Astrocyte (in vitro differentiated cells and primary cell): ENCODE measurements at places on chromosomes 5 and 9. TPM values are rescaled to one million over a fixed set of nuclear protein-coding genes. Genes with fewer than 3 reads are reported as not detected.
A peak's percentile ranks its signal among the peaks of the same experiment; 100 is the strongest.

GRCh38 chr5:64599226-64599625 is 91.1 kb upstream of the SHISAL2B start:
- no peak overlapping the region for H3K4me3 ChIP-seq
- no peaks in the 10 kb centered on the region for H3K4me1 ChIP-seq
- no peak for DNase-seq
- H3K27me3 ChIP-seq, result peaks cover 10% of the 10 kb centered on the region

DNA sequence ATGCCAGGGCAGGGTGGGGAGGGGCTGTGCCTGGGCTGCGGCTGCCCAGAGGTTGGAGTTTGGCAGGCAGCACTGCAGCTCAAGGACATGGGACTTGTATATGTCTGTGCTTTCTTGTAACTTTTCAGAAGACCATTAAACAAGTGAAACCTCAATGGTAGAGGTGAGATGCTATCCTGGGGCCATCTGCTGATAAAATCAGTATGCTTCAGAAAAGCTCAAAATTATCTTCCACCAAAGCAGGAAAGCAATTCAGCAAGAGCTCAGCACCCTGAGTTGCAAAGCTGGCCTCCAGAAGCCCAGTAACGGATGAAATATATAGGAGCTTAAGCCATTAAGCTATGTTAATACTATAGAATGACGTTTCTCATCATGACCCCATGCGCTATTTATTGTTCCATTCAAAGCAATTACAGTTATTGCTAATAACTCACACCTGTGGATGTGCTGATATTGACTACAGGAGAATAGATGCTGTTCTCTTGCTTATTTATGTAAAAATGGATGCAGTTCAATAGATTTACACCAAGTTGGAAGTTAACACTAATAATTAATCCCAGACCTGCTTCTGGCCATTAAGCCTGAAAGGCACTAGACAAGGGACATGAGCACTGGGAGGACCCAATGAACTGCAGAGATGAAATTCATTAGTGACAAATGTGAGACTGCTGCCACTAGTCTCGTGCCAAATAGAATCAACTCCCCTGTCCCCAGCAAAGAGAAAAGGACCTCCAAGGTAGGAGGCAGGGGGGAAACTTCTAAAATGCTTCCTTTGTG is 316.3 kb upstream of the PANK3 start:
- DNase-seq, result no peak
- H3K27me3 ChIP-seq, result peaks cover 5% of the 10 kb centered on the region
- no peak overlapping the region for H3K27ac ChIP-seq
- H3K4me3 ChIP-seq, result no peak overlapping the region

- H3K4me1 ChIP-seq, result peaks cover 6% of the 10 kb centered on the region
- H3K36me3 ChIP-seq, result peaks cover 21% of the 10 kb centered on the region
- no peak overlapping the region for H3K4me3 ChIP-seq
Measured at GRCh38 chr5:16773991-16774390, 157.2 kb upstream of the RETREG1 start.

- H3K27ac ChIP-seq, result peak overlapping the region; percentile 22
- no peaks in the 10 kb centered on the region for H3K36me3 ChIP-seq
- DNase-seq, result peak; percentile 54
Measured at GRCh38 chr9:76162086-76162730, 232.0 kb downstream of the RFK start.

Gene HNRNPA0
- total RNA-seq, result 29.5 and 30.2 TPM in 2 replicates

GRCh38 chr9:109040571-109040970 is 27.3 kb upstream of the CTNNAL1 start:
- peaks cover 11% of the 10 kb centered on the region for H3K36me3 ChIP-seq
- H3K4me3 ChIP-seq, result no peak overlapping the region
- no peak for DNase-seq
- H3K27me3 ChIP-seq, result no peaks in the 10 kb centered on the region

Gene CTXN3
- total RNA-seq, result not detected in 2 replicates
